Sigmoid colon (tissue), 7 donors: ENCODE measurements at places on chromosomes 1 and 21. TPM values are rescaled to one million over a fixed set of nuclear protein-coding genes. Genes with fewer than 3 reads are reported as not detected.
A peak's percentile ranks its signal among the peaks of the same experiment; 100 is the strongest.

LEFTY1 gene
- not detected for total RNA-seq

PPFIA4 gene
- 1.1 TPM for total RNA-seq

CLDN17 gene
- not detected for total RNA-seq

PDPN gene
- 5.6 TPM for total RNA-seq

C1orf122 gene
- total RNA-seq: 105 TPM

ATP5IF1 gene
- 167 TPM for total RNA-seq

REN gene
- total RNA-seq: not detected

ZFP69B gene
- total RNA-seq: 0.71 TPM

VWA5B1 gene
- total RNA-seq: not detected

ATP6V1G3 gene
- total RNA-seq: not detected

PRAMEF17 gene
- total RNA-seq: not detected

PIK3CD gene
- total RNA-seq: 12.5 TPM

GRCh38 chr1:87941337-87941946 lies 612.8 kb downstream of the LMO4 start:
- no peaks in the 10 kb centered on the region for H3K36me3 ChIP-seq
- peak overlapping the region; percentile 18 for H3K27ac ChIP-seq
- no peak for DNase-seq

- no peaks in the 10 kb centered on the region for H3K36me3 ChIP-seq
- no peak for DNase-seq
- H3K27me3 ChIP-seq: no peaks in the 10 kb centered on the region
- no peaks in the 10 kb centered on the region for H3K4me1 ChIP-seq
Observed at GRCh38 chr1:33860671-33861070, 3.2 kb upstream of the HMGB4 start.

DNA sequence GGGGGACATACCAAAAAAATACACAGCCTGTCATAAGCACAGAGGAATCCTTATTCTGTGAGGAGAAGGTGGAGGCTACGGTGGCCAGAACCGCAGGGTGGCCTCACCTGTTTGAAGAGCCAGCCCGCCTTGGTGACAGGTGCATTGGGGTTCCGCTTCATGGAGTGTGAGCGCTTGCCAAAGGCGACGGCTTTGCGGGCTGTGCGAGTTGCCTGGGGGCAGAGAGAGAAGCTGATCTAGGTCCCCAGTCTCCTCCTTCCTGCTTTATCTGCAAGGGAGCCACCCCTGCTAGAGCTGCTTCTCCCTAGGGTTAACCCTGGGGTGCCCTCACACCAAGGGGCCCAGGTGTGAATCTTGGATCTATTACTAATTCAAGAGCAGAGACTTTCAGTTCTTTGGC lies 54.3 kb upstream of the GOLT1A start:
- H3K4me3 ChIP-seq: no peak overlapping the region
- peaks cover 16% of the 10 kb centered on the region for H3K4me1 ChIP-seq
- no peak overlapping the region for H3K27ac ChIP-seq
- no peaks in the 10 kb centered on the region for H3K27me3 ChIP-seq
- DNase-seq: no peak
- H3K36me3 ChIP-seq: no peaks in the 10 kb centered on the region

DNA sequence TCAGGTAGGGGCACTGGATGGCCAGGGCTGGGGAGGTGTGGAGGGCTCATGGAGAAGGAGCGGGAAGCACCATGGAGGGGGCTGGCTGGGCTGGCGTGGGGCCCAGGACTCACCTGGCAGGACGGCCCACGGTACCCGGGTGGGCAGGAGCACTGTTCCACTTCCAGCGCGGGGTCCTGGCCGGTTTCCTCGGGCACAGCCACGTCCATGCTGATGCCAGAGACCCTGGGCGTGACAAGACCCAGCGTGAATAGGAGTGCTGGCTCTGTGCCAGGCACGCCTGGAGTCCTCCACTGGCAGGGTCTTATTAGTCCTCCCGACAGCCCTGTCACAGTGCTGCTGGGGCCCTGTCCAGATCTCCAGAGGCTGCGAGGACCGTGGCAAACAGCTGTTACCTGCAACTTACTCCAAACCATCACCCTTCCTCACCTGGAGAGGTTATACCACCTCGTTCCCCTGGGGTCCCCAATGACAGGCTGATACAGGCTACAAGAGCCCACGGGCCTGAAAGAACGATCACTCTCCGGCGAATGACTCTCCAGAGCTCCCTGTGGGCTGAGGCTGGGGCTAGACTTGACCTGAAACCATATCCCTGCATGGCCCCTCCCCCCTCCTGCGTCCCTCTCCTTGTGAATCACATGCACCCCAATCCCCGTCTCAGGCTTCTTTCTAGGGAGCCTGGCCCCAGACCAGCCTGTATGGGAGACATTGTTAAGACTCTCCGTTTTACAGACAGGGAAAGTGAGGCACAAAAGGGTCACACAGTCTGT lies 62.1 kb downstream of the HSPG2 start:
- H3K27me3 ChIP-seq: no peaks in the 10 kb centered on the region
- H3K4me3 ChIP-seq: no peak overlapping the region
- H3K36me3 ChIP-seq: peaks cover 99% of the 10 kb centered on the region
- H3K27ac ChIP-seq: peak overlapping the region; percentile 62
- peaks cover 27% of the 10 kb centered on the region for H3K4me1 ChIP-seq

DNA sequence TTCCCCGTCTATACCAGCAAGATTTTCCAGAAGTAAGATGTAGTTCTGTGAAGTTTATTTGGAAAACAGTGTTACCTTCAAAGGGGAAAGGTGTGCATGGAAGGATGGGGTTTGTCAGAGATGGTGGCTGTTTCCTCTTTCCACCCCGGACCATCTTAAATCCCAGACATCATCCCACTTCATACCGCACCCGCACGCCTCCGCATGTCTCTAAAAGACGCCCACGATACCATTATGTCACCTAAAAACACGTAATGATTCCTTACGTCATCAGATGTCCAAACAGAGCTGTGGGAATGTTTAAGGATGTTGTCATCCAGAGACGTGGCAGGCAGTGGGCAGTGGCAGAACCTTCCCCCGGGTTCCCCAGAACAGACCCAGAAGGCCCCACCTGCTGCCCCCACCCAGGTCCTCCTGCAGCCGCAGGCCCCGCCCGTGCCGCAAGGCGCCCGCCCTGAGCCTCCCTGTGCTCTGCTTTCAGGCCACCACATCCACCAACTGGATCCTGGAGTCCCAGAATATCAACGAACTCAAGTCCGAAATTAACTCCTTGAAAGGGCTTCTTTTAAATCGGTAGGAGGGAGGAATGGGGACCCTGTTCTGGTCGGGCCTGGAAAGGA lies 152.2 kb downstream of the PEX14 start:
- peak; percentile 45 for DNase-seq
- H3K4me1 ChIP-seq: peaks cover 14% of the 10 kb centered on the region
- no peak overlapping the region for H3K27ac ChIP-seq
- H3K27me3 ChIP-seq: no peaks in the 10 kb centered on the region

GRCh38 chr1:53147174-53147573 lies 4.7 kb upstream of the SLC1A7 start:
- no peak for DNase-seq
- H3K4me1 ChIP-seq: peaks cover 15% of the 10 kb centered on the region
- H3K27ac ChIP-seq: peak overlapping the region; percentile 74
- H3K36me3 ChIP-seq: no peaks in the 10 kb centered on the region
- no peak overlapping the region for H3K4me3 ChIP-seq

GRCh38 chr21:43922949-43923348 lies 57.9 kb downstream of the AGPAT3 start:
- DNase-seq: no peak
- no peaks in the 10 kb centered on the region for H3K27me3 ChIP-seq
- H3K27ac ChIP-seq: no peak overlapping the region
- H3K4me3 ChIP-seq: no peak overlapping the region
- peaks cover 45% of the 10 kb centered on the region for H3K4me1 ChIP-seq
- H3K36me3 ChIP-seq: no peaks in the 10 kb centered on the region

GRCh38 chr21:30924146-30924700 lies 42.8 kb upstream of the KRTAP11-1 start:
- no peaks in the 10 kb centered on the region for H3K36me3 ChIP-seq
- no peaks in the 10 kb centered on the region for H3K27me3 ChIP-seq
- DNase-seq: no peak
- H3K4me1 ChIP-seq: no peaks in the 10 kb centered on the region

GRCh38 chr1:69911301-69911801 lies 294.0 kb downstream of the LRRC40 start:
- H3K27ac ChIP-seq: no peak overlapping the region
- H3K27me3 ChIP-seq: no peaks in the 10 kb centered on the region
- H3K4me3 ChIP-seq: no peak overlapping the region
- H3K36me3 ChIP-seq: no peaks in the 10 kb centered on the region
- no peak for DNase-seq
- no peaks in the 10 kb centered on the region for H3K4me1 ChIP-seq

DNA sequence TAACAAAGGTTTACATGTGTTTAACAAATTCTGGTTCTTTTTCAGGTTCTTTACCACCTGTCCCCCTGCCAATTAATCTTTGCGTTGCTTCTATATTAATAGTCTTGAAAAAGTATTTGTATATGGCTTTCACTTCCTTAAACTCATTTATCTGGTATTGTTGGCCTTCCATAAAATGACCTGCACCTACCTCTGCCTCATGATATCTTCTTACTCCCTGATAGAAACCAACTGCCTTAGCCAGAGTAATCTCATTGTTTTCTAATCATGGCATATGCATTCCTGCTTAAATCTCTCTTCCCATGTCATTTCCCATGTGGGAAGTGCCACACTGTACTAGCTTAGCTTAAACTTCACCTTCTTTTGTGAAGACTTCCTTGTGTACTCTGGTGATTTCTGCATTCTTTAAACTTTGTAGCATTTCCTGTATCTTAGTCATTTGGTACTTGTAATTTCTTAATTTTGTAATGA lies 8.7 kb downstream of the SMG7 start:
- no peak overlapping the region for H3K4me3 ChIP-seq
- peaks cover 71% of the 10 kb centered on the region for H3K4me1 ChIP-seq
- no peak overlapping the region for H3K27ac ChIP-seq
- H3K27me3 ChIP-seq: no peaks in the 10 kb centered on the region

DNA sequence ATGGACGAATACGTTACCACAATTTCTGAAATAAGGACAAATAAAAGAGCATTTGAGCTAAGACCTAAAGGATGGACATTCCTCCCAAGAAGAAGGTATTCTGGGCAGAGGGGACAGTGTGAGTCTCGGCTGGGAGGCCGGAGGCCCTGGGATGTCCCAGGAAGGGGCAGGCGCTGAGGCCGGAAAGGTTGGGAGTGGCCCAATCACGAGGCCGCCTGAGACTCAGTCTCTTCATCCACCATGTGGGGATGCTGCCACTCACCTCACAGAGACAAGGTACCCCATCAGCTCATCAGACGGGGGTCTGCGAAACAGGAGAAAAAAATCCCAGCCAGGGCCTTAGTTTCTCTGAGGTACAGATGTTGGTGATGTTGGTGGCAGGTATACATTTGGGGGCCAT lies 24.3 kb upstream of the LAPTM5 start:
- H3K27ac ChIP-seq: no peak overlapping the region
- no peaks in the 10 kb centered on the region for H3K36me3 ChIP-seq
- H3K4me3 ChIP-seq: no peak overlapping the region

DNA sequence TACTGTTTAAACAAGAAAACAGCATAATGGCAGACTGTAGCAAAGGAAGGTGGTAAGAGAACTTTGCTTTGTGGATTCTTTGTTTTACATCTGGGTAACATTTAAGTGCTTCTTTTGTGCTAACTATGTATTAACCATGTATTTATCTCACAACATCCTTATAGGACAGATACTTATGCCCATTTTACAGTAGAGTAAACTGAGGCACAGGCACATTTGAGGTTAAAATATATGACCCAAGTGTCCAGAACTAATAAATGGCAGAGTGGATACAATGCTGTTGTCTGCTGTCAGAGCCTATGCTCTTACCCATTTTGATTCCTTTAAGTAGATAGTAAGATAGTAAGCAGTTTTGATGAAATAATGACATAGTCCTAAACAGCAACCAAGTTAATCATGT lies 7.3 kb downstream of the CAPZA1 start:
- H3K36me3 ChIP-seq: no peaks in the 10 kb centered on the region
- H3K27ac ChIP-seq: no peak overlapping the region
- DNase-seq: no peak
- H3K4me3 ChIP-seq: no peak overlapping the region
- H3K4me1 ChIP-seq: peaks cover 43% of the 10 kb centered on the region
- H3K27me3 ChIP-seq: no peaks in the 10 kb centered on the region

- no peak for DNase-seq
- no peaks in the 10 kb centered on the region for H3K27me3 ChIP-seq
- no peak overlapping the region for H3K27ac ChIP-seq
- no peaks in the 10 kb centered on the region for H3K4me1 ChIP-seq
- no peak overlapping the region for H3K4me3 ChIP-seq
Observed at GRCh38 chr1:223783676-223784075, 62.1 kb downstream of the TP53BP2 start.

DNA sequence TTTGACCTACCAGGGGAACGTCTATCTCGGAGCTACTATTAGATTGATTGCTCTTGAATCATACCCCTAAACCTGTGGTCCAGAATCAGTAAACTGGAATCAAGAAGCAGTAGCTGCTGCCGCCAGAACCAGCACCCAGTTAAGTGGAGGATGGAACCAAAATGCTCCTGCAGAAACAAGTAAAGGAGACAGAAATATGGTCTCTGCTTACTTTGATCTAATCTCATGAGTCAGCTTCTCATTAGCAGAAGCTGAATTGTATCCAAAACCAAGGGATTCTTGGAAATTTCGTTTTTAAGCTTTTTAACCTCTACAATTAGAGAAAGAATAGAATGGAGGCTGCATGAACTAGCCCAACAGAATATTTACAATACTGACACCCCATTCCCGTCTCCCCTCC lies 42.6 kb upstream of the PIGV start:
- no peaks in the 10 kb centered on the region for H3K27me3 ChIP-seq
- peak overlapping the region; percentile 52 for H3K27ac ChIP-seq
- DNase-seq: no peak
- peaks cover 66% of the 10 kb centered on the region for H3K4me1 ChIP-seq
- H3K36me3 ChIP-seq: no peaks in the 10 kb centered on the region

- H3K4me1 ChIP-seq: no peaks in the 10 kb centered on the region
- H3K27me3 ChIP-seq: no peaks in the 10 kb centered on the region
- DNase-seq: no peak
- no peak overlapping the region for H3K27ac ChIP-seq
Observed at GRCh38 chr1:52225174-52225573, 83.3 kb downstream of the ZFYVE9 start.

DNA sequence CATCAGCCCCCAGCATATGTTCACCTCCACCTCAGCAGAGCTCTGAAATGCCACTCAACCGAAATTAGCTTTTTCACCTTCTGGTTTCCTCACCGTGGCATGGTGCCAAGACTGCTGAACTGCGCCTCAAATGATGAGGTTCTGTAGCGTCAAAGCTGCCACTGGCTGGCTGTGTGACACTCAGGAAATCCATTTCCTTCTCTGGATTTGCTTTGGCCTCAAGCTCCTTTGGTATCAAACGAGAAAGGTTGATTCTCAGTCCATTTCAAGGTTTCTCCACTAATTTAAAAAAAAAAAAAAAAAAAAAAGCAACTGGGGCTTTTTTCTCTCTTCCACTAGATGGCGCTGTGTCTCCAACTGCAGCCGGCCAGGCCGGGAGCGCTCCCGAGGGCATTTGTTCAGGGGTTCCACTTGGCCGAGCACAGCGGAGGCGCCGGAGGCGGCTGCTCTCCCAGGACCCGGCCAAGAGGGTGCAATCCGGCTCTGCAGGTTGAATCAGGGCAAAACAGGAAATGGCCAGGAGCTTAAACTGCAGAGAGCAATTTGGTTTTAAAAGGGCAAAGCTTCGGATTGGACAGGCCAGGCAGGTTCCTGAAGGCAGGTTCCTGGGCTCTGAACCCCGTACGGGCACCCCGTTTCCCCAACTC lies 26.5 kb upstream of the PLA2G2C start:
- H3K36me3 ChIP-seq: no peaks in the 10 kb centered on the region
- H3K4me1 ChIP-seq: no peaks in the 10 kb centered on the region
- H3K27ac ChIP-seq: no peak overlapping the region
- H3K27me3 ChIP-seq: no peaks in the 10 kb centered on the region

GRCh38 chr1:17167041-17167785 lies 37.7 kb upstream of the PADI1 start:
- H3K27ac ChIP-seq: no peak overlapping the region
- no peak for DNase-seq
- no peaks in the 10 kb centered on the region for H3K36me3 ChIP-seq
- H3K4me1 ChIP-seq: no peaks in the 10 kb centered on the region
